Breast epithelium (tissue), 4 donors: ENCODE measurements at places on chromosomes 7 and 10.

DNA sequence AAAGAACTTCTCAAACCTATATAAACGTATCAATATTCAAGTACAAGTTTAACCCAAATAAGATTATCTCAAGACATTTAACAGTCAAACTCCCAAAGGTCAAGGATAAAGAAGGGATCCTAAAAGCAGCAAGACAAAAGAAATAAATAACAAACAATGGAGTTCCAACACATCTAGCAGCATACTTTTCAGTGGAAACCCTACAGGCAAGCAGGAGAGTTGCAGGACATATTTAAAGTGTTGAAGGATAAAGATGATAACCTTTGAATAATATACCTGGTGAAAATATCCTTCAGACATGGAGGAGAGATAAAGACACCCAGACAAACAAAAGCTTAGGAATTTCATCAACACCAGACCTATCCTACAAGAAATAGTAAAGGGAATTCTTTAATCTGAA lies 82.8 kb downstream of the TES start:
- no peak for DNase-seq

GRCh38 chr10:70493660-70494234 lies 15.2 kb downstream of the PALD1 start:
- no peak for DNase-seq

- DNase-seq, result no peak
These were observed 724.2 kb downstream of the SORCS1 start for GRCh38 chr10:106440355-106440754.

DNA sequence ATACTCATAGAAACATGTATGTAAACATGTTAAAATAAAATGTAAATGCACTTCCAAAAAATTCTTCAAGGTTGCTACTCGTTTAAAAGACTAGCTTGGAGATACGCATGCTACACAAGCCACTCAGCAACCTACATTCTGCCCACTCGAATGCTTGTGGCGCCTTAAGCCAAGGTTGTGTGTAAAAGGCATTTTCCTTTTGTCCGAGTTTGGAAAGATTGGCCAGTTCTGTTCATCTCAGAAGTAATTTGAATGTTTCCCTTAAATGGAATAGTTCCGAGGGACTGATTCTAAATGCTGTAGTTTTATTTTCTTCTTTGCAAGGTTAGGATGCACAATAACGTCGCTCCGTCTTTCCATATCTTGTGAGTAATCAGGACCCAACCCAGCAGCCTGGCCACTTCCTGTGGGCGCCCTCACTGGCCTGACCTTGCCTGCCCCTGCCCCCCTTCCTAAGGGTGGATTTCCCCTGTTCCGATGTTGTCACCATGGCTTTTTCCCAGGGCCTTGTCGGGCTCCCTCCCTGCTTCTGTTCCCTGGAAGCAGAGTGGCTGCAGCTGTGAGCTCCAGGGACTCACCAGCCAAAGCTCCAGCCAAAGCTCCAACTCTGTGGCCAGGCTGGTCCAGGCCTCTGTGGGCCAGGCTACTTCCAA lies 70.6 kb downstream of the PTPRE start:
- DNase-seq, result no peak

GRCh38 chr10:99387071-99387470 lies 43.4 kb downstream of the GOT1 start:
- DNase-seq, result no peak

- no peak for DNase-seq
These were observed 62.3 kb downstream of the LAMB4 start for GRCh38 chr7:108067844-108068243.

- no peak for DNase-seq
These were observed 47.3 kb upstream of the TCF7L2 start for GRCh38 chr10:112902730-112903129.

DNA sequence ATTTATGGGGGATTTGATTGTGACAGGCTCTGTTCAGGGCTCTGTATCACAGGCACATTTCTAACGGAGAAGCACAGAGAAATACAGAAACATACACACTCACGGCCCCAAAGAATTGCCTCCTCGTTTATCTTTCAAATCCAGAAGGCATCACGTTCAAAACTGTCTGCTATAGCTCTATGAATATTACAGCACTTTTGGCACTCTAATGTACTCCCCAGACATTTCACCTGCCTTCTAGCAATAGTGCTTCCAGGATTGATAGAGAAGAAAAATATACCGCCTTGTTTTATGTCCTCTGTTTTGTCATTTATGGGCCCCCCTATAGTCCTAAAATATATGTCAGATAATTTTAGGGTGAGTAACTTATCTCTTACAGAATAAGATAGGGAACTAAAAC lies 947.5 kb downstream of the ANKRD7 start:
- DNase-seq, result no peak

- no peak for DNase-seq
These were observed 86.1 kb upstream of the PCBD1 start for GRCh38 chr10:70974351-70974901.

- DNase-seq, result no peak
These were observed 434.6 kb upstream of the SEMA3A start for GRCh38 chr7:84629216-84629615.

GRCh38 chr10:89327803-89328441 lies at the start of gene IFIT3:
Gene IFIT3, plus strand, starts transcription at chr10:89327997. Its CDS starts 77 bp downstream, at chr10:89328074.
- no peak for DNase-seq

- DNase-seq, result no peak
These were observed 125.9 kb upstream of the HPS1 start for GRCh38 chr10:98572594-98572993.

- DNase-seq, result no peak
These were observed 276.0 kb downstream of the RPS24 start for GRCh38 chr10:78309536-78310237.

GRCh38 chr10:43340101-43340500 lies 31.3 kb upstream of the FXYD4 start:
- DNase-seq, result no peak

GRCh38 chr7:23222439-23223030 lies 24.0 kb upstream of the GPNMB start:
- DNase-seq, result no peak

GRCh38 chr10:121459622-121460453 lies 138.4 kb downstream of the FGFR2 start:
- peak; percentile 64 for DNase-seq

- DNase-seq, result no peak
These were observed 63.5 kb downstream of the SAMD9 start for GRCh38 chr7:93053949-93054943.

- no peak for DNase-seq
These were observed 173.6 kb upstream of the IMMP2L start for GRCh38 chr7:111735661-111736551.

GRCh38 chr10:89269433-89270152 lies 18.0 kb upstream of the LIPA start:
- no peak for DNase-seq

GRCh38 chr7:131586259-131586658 lies 29.8 kb upstream of the PODXL start:
- no peak for DNase-seq

DNA sequence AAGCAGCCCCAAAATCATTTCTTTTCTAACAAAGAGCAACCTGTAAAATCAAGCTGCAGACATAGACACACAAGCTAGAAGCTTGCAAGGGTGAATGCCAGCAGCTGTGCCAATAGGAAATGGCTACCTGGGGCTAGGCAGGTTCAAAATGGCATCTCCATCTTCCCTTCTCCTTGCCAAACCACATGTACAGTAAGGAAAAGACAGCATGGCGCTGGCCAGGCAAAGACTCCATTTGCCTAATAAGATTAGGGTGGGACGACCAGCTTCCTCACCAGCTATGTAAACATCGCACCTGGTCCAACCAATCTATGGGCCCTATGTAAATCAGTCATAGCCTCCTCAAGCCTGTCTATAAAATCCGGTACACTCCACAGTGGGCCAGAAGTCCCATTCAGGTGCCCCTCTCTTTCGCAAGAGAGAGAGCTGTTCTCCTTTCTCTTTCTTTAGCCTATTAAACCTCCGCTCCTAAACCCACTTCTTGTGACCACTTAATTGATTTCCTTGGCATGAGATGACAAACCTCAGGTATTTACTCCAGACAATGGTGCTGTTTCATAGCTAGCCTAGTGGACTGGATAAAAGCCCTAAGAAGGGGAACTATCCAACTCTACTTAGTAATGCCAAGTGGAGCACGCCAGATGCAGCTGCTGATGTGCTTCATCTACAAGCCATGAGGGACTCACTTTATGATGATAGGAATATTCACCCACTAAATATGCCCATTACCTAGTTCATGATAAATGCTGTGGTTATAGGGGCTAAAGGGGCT lies 44.1 kb downstream of the HTR7 start:
- DNase-seq, result peak; percentile 62

DNA sequence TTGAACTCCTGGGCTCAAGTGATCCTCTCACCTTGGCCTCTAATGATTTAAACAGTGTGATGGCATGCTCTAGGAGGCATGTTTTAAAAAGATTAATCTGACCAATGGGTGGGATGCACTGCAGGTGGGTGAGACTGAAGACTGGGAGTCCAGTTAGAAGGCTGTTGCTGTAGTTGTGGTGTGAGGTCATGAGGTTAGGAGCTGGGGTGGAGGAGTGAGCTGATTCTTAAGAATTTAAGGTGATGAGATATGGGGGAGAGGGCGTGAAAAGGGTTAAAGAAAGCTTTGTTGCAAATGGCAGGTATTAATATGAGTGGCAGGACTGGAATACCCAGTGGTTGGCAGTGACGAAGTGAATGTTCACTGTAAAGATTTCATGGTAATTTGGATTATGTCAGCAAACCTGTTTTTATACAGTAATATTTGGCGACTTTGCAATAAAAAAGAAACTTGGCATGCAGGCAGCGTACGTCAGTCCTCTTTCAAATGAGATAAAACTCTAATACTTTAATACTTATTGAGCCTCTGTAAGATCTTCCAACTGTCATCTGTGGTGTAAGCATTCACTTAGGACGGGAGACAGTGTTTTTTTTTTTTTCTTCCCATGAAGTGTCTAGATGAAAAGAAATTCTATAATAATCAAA lies 72.8 kb upstream of the MTPN start:
- DNase-seq, result no peak

GRCh38 chr7:138500892-138501291 lies 40.8 kb downstream of the TRIM24 start:
- DNase-seq, result no peak

GRCh38 chr10:70461397-70462348 lies 16.9 kb upstream of the PALD1 start:
- DNase-seq, result no peak

- no peak for DNase-seq
These were observed 3.7 kb downstream of the SAMD8 start for GRCh38 chr10:75115137-75115536.

GRCh38 chr10:101588879-101589278 lies 758 bp downstream of the DPCD start:
- DNase-seq, result no peak

DNA sequence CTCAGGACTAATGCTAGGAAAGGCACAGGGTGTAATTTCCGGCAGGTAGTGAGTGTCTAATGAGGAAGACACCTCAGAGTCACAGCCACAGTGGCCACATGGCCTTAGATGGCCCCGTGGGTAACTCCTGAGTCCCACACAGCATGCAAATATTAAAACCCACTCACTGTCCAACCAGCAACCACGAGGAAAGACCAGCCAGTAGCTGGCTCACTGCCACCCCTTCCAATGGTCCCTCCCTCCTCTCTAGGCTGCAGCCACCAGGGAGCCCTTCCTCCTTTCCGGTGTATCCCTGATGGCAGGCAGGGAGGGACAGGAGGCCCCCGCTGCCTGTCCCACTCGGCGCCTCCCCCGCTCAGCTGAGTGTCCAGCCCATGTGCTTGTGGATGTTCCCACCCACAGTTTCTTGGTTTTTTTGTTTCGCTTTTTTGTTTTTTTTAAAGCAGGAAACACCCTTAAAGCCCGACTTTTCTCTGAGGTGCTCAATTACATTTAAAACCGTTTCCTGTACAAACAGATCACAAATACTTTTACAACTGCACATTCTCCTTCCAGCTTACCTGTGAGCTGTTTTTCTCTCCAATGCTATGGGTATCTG lies 9.2 kb downstream of the BNIP3 start:
- peak; percentile 53 for DNase-seq

DNA sequence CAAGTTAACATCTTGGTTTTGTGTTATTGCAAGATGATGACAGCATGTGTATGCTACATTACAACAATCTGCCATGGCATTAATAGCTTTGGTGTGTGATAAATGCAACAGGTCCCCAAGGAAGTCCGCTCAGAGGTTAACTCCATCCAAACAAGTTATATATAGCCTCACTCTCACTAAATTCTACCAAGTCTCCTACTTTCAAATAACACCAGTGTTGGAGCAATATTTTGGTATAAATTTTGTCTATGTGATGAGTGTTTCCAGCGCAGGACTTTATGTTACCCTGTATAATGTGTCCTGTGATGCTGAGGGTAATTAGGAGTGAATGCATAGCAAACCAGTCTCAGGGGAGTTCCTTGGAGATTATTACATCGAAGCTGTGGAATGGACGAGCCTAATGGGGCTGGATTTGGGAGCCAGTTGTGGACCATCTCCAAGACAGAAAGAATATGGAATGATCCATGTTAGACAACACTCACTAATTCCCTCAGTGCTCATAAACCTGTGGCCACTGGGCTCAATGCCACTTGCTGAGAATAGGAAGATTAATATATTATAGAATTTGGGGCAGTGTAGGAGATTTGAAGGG lies 127.6 kb upstream of the CXCL12 start:
- DNase-seq, result no peak

DNA sequence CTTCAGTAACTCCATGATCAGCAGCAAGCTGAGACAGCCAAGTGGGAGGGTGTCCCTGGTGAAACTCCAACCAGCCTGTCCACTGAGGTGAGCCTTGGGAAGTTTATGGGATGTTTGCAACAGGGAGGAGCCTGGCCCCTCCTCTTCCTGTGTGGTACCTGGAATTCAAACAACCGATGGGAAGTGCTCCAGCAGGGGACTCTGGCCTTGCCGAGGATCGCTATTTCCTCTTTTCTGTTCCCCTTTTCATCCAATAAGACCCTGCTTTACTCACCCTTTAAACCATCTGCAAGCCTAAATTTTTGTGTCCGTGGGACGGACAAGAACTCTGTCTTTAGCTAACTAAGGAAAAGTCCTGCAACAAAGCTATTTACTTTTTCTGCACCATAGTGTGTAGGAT lies 491.1 kb upstream of the ZMIZ1 start:
- DNase-seq, result no peak

- no peak for DNase-seq
These were observed 87.2 kb downstream of the TWIST1 start for GRCh38 chr7:19030281-19030680.

GRCh38 chr7:1618475-1618874 lies 48.6 kb upstream of the PSMG3 start:
- DNase-seq, result no peak

- DNase-seq, result no peak
These were observed 56.6 kb upstream of the GDF10 start for GRCh38 chr10:47243356-47243755.

- DNase-seq, result no peak
These were observed 96.3 kb downstream of the COL13A1 start for GRCh38 chr10:69897999-69898398.

GRCh38 chr10:6786579-6787031 lies 206.5 kb upstream of the PRKCQ start:
- peak; percentile 36 for DNase-seq

- no peak for DNase-seq
These were observed 752 bp downstream of the LRMDA start for GRCh38 chr10:75432176-75432575.

- DNase-seq, result no peak
These were observed 46.3 kb downstream of the EGFR start for GRCh38 chr7:55065079-55065478.
